ENCODE measurements at places on chromosomes 2 and 18. TPM values are rescaled to one million over a fixed set of nuclear protein-coding genes. Genes with fewer than 3 reads are reported as not detected.

Gene APLF
- 5.1 TPM for total RNA-seq

DNA sequence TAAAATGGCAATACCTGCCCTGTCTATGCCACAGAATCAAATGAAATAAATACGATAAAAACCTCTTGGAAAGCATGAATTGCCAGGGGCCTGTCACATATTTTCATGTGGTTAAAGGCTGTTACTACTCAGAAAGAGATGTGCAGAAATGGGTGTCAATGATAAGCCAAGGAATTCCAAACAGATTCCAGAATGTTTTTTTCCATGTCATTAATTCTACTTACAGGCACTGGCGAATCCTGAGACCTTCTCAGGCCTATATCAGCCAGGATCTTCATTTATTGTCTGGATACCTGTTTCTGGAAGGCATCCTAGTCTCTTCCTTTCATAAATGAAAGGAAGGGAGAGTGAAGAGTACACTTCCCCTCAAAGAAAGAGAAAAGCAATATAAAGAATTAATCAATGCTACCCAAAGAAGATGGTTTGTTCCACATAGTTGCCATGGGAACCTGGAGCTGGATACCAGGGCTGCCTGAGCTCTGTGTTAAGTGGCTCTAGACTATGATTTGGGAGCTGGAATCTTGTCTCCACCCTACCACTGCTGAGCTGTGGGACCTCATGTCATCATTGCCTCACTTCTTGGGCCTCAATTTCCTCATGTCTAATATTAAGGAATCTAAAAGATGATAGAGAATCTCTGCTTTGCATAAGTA, 335.1 kb upstream of the SKOR2 start:
- no peaks in the 10 kb centered on the region for H3K27me3 ChIP-seq
- H3K4me1 ChIP-seq = no peaks in the 10 kb centered on the region
- H3K4me3 ChIP-seq = no peak overlapping the region
- no peaks in the 10 kb centered on the region for H3K36me3 ChIP-seq
- H3K27ac ChIP-seq = no peak overlapping the region

- no peaks in the 10 kb centered on the region for H3K27me3 ChIP-seq
- no peaks in the 10 kb centered on the region for H3K36me3 ChIP-seq
- peaks cover 15% of the 10 kb centered on the region for H3K4me1 ChIP-seq
- DNase-seq = no peak
- H3K27ac ChIP-seq = no peak overlapping the region
- H3K4me3 ChIP-seq = no peak overlapping the region
Observed at GRCh38 chr2:73018188-73018825, 53.2 kb downstream of the SFXN5 start.

- DNase-seq = peak; percentile 19
- no peaks in the 10 kb centered on the region for H3K27me3 ChIP-seq
- no peak overlapping the region for H3K27ac ChIP-seq
Observed at GRCh38 chr18:55116863-55117262, 157.6 kb upstream of the CCDC68 start.

- H3K36me3 ChIP-seq = no peaks in the 10 kb centered on the region
- DNase-seq = no peak
- H3K27ac ChIP-seq = no peak overlapping the region
- no peak overlapping the region for H3K4me3 ChIP-seq
Observed at GRCh38 chr2:158557752-158558151, 101.0 kb downstream of the PKP4 start.

GRCh38 chr2:8424997-8425900, 256.6 kb upstream of the ID2 start:
- DNase-seq = no peak
- no peaks in the 10 kb centered on the region for H3K36me3 ChIP-seq
- no peaks in the 10 kb centered on the region for H3K27me3 ChIP-seq
- no peak overlapping the region for H3K27ac ChIP-seq

GRCh38 chr2:152861349-152861942, 143.0 kb downstream of the ARL6IP6 start:
- H3K36me3 ChIP-seq = no peaks in the 10 kb centered on the region
- no peak overlapping the region for H3K4me3 ChIP-seq
- H3K27ac ChIP-seq = no peak overlapping the region
- peaks cover 14% of the 10 kb centered on the region for H3K4me1 ChIP-seq

DNA sequence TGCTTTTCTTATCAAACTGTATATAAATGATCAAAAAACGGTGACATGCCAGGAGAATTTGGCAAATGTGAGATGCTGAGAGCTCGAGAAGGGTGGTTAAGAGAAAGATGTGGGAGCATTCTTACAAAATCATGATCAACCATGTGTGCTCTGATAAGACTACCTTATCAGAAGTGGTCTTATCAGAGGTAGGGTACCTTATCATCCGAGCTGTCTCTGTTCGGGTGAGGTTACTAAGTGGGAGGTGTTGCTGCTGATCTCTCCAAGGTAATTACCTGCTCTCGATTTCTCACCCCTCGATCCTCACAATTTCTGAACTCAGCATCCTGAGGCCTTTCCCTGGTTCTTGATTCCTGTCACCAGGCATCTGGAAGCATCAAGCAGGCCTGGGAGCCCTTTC, 813.0 kb upstream of the ID2 start:
- H3K4me1 ChIP-seq = no peaks in the 10 kb centered on the region
- H3K4me3 ChIP-seq = no peak overlapping the region
- no peak overlapping the region for H3K27ac ChIP-seq

DNA sequence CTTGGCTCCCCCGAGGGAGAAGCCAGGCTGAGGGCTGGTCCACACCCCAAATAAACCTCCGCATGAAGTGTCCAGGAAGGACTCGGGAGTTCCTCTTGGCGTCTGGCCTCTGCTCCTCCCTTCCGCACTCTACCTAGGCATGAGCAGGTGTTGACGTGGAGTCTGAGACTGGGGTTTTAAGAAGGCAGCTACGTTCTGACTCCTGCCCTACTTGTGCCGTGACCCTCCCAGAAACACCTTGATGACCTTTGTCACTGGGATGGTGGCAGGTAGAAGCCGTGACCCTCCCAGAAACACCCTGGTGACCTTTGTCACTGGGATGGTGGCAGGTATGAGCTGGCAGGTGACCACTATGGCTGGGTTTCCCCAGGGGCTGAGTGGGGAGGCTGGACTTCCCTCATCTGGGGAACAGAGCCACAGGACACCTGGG, 54.8 kb downstream of the HS6ST1 start:
- H3K27ac ChIP-seq = no peak overlapping the region
- no peaks in the 10 kb centered on the region for H3K36me3 ChIP-seq
- H3K4me3 ChIP-seq = no peak overlapping the region
- DNase-seq = no peak
- peaks cover 7% of the 10 kb centered on the region for H3K4me1 ChIP-seq

GRCh38 chr2:28344756-28345373, 47.8 kb upstream of the FOSL2 start:
- H3K27ac ChIP-seq = no peak overlapping the region
- DNase-seq = no peak
- H3K4me3 ChIP-seq = no peak overlapping the region
- no peaks in the 10 kb centered on the region for H3K36me3 ChIP-seq
- H3K27me3 ChIP-seq = no peaks in the 10 kb centered on the region

GRCh38 chr2:19733951-19734425, 167.8 kb downstream of the TTC32 start:
- H3K4me3 ChIP-seq = no peak overlapping the region
- H3K27me3 ChIP-seq = no peaks in the 10 kb centered on the region
- no peaks in the 10 kb centered on the region for H3K36me3 ChIP-seq
- DNase-seq = peak; percentile 76
- peaks cover 23% of the 10 kb centered on the region for H3K4me1 ChIP-seq

- H3K27ac ChIP-seq = no peak overlapping the region
- no peaks in the 10 kb centered on the region for H3K27me3 ChIP-seq
- no peaks in the 10 kb centered on the region for H3K36me3 ChIP-seq
- no peaks in the 10 kb centered on the region for H3K4me1 ChIP-seq
- H3K4me3 ChIP-seq = no peak overlapping the region
Observed at GRCh38 chr2:231294116-231294515, 95.7 kb downstream of the ARMC9 start.

DNA sequence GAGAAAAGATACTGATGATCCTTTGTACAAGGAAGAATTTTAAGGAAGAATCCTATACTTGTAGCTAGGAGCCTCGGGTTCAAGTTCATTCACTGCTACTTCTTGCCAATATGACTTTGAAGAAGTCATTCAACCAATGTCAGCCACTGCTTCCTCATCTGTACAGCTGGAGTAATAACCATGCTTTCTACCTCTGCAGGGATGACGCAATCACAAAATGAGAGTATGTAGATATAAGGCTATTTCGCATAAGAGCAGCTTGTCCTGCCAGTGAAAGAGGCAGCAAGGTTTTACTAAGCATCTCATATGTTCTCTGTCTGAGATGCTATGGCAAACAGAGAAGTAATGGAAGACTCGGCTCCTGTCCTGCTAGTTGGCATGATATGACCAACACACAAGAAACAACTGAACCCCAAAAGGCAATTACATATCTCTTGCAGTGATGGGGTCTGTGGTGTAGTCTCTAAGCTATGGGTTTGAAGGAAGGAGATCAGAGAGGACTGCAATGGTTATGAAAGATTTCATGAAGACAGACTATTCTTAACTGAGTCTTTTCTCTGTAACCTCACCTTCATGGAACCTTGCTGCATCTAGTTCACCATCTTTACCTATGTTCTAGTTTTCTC, 9.2 kb downstream of the AAK1 start:
- H3K27ac ChIP-seq = no peak overlapping the region
- no peaks in the 10 kb centered on the region for H3K4me1 ChIP-seq
- no peaks in the 10 kb centered on the region for H3K27me3 ChIP-seq
- H3K36me3 ChIP-seq = no peaks in the 10 kb centered on the region
- no peak overlapping the region for H3K4me3 ChIP-seq

DNA sequence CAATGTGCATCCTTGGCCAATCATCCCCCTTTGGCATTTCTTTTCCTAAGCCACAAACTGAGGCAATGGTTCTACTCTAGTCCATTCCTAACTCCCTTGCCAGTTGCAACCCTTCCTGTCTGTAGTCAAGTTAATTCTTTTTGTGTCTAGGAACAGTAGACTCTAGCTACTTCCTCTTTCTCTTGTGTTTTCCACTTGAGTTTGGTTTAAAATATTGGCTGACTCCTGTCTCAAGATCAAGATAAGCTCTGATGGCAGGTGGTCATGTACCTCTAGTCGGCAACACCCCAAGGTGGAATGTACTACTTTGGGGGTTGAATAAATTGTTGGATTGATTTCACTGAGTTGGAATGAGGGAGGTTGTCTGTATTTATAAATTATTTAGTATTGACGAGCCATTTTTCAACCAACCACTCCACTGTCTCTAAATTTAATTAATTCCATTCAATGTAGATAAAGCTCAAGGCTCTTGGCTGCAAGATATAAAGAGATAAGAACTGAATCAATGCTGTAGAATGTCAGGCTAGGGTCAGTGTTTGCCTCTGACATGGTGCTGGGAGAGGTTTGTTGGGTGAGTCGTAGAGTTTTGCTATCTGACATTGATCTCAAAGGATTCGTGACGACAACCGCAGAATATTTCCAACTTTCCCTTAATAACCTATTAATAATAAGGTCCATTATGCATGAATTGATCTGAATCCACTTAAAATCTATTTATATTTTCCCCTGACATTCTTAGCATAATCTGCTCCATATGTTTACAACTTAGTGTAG, 188.7 kb upstream of the APCDD1 start:
- H3K27me3 ChIP-seq = no peaks in the 10 kb centered on the region
- no peak overlapping the region for H3K27ac ChIP-seq
- no peaks in the 10 kb centered on the region for H3K4me1 ChIP-seq
- no peak overlapping the region for H3K4me3 ChIP-seq
- no peaks in the 10 kb centered on the region for H3K36me3 ChIP-seq

Gene LIPG
- total RNA-seq = 0.25 TPM

DNA sequence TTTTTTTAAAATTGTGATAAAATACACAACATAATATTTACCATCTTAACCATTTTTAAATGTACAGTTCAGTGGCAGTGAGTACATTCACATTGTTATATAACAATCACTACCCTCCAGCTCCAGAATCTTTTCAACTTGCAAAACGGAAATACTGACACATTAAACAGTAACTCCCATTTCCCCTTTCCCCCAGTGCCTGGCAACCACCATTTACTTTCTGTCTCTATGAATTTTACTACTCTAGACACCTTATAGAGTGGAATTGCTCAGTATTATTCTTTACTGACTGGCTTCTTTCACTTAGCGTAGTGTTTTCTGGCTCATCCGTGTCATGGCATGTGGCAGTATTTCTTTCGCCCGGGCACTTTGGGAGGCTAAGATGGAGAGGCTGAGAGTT, 32.6 kb downstream of the FASTKD2 start:
- no peak for DNase-seq
- no peaks in the 10 kb centered on the region for H3K36me3 ChIP-seq
- H3K27ac ChIP-seq = no peak overlapping the region
- H3K4me1 ChIP-seq = peaks cover 7% of the 10 kb centered on the region
- H3K27me3 ChIP-seq = no peaks in the 10 kb centered on the region
- H3K4me3 ChIP-seq = no peak overlapping the region

GRCh38 chr2:221310730-221311129, 261.4 kb downstream of the EPHA4 start:
- H3K27me3 ChIP-seq = no peaks in the 10 kb centered on the region
- no peaks in the 10 kb centered on the region for H3K4me1 ChIP-seq
- no peak overlapping the region for H3K4me3 ChIP-seq
- no peak for DNase-seq
- H3K27ac ChIP-seq = no peak overlapping the region

Gene FAM228A
- 2.1 TPM for total RNA-seq

GRCh38 chr2:99640635-99641151, 150.9 kb upstream of the REV1 start:
- peaks cover 8% of the 10 kb centered on the region for H3K4me1 ChIP-seq
- no peak for DNase-seq

DNA sequence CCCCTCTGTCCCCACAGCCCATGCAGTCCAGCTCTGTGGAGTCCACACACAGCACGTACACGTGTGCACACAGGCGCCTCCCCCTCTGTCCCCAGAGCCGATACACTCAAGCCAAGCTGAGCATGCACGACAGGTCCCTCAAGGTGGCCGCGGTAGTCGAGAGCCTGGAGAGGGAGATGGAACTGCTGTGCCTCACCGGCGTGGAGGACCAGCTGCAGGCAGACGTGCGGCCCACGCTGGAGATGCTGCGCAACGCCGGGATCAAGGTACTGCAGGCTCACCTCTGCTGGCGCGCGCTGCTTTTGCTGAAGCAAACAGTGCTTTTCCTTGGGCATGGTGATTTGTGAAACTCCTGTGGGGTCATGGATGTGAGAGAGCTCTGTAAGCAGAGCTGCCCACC, 58.5 kb upstream of the NFATC1 start:
- no peaks in the 10 kb centered on the region for H3K4me1 ChIP-seq
- H3K27ac ChIP-seq = no peak overlapping the region
- no peak overlapping the region for H3K4me3 ChIP-seq
- H3K27me3 ChIP-seq = no peaks in the 10 kb centered on the region
- H3K36me3 ChIP-seq = no peaks in the 10 kb centered on the region
- DNase-seq = no peak
